Vagina (tissue), 2 donors: ENCODE measurements at places on chromosomes 11 and 22. TPM values are rescaled to one million over a fixed set of nuclear protein-coding genes. Genes with fewer than 3 reads are reported as not detected.

GP1BB gene
- total RNA-seq = 14.5 TPM

LMO2 gene
- 26.5 TPM for total RNA-seq

BTG4 gene
- not detected for total RNA-seq

NRXN2 gene
- total RNA-seq = 16.9 TPM

APOA4 gene
- total RNA-seq = not detected

DNA sequence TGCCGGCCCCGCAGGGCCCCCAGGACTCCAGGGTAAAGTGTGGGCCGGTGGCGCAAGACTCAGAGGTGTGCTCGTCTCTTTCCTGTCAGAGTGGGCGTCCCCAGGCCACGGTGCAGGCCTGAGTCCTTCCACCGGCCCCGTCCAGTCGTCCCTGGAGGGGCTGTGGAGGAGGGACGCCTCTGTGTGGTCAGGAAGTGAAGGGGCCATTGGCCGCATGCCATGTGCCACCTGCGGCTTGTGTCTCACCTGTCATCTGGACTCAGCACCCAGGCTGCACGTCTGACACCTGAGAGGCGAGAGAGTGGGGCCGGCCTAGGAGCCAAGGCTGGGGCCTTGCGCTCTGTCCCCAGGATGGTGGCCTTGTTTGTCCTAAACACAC is 25.2 kb downstream of the MUC6 start:
- H3K36me3 ChIP-seq = peaks cover 51% of the 10 kb centered on the region
- no peaks in the 10 kb centered on the region for H3K4me1 ChIP-seq
- H3K27me3 ChIP-seq = no peaks in the 10 kb centered on the region
- H3K27ac ChIP-seq = no peak overlapping the region
- H3K4me3 ChIP-seq = no peak overlapping the region

- no peaks in the 10 kb centered on the region for H3K4me1 ChIP-seq
- H3K27ac ChIP-seq = no peak overlapping the region
- DNase-seq = no peak
- no peak overlapping the region for H3K4me3 ChIP-seq
These were observed 60.0 kb downstream of the GLYATL1 start for GRCh38 chr11:58999291-58999680.

- H3K4me3 ChIP-seq = no peak overlapping the region
- H3K27me3 ChIP-seq = no peaks in the 10 kb centered on the region
- peaks cover 19% of the 10 kb centered on the region for H3K36me3 ChIP-seq
- peaks cover 6% of the 10 kb centered on the region for H3K4me1 ChIP-seq
- no peak overlapping the region for H3K27ac ChIP-seq
These were observed 15.6 kb downstream of the PGAP2 start for GRCh38 chr11:3823762-3824506.

DNA sequence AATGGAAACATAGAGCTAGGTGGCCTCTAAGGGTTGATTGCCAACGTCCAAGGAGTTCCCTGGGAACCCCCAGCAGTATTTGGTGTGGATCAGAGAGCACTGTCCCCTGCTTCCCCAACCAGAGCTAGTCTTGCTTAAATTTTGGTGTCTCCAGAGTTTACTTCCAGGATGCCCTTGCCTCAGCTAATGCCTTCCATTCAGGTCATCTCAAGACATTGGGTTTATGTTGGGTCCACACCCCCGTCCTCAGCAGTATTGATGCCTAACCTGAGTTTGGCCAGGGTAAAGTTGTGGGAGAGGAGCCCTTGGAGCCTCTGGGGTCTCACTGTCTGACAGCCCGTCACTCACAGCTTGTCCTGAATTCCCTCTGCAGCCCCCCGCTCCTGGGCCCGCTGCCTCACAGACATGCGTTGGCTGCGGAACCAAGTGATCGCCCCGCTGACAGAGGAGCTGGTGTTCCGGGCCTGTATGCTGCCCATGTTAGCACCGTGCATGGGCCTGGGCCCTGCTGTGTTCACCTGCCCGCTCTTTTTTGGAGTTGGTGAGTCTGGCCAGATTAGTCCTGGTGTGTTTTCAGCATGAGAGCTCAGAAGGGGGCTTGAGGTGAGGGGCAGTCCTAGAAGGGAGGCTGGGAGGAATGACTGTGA is 1.4 kb downstream of the RCE1 start:
- H3K36me3 ChIP-seq = no peaks in the 10 kb centered on the region
- H3K27ac ChIP-seq = no peak overlapping the region
- no peak for DNase-seq

- no peak overlapping the region for H3K4me3 ChIP-seq
- no peak for DNase-seq
- H3K27me3 ChIP-seq = no peaks in the 10 kb centered on the region
- no peaks in the 10 kb centered on the region for H3K36me3 ChIP-seq
- H3K27ac ChIP-seq = no peak overlapping the region
- H3K4me1 ChIP-seq = no peaks in the 10 kb centered on the region
These were observed 73.8 kb upstream of the HTATIP2 start for GRCh38 chr11:20289732-20290131.

- no peaks in the 10 kb centered on the region for H3K27me3 ChIP-seq
- H3K4me3 ChIP-seq = no peak overlapping the region
- no peak for DNase-seq
- no peaks in the 10 kb centered on the region for H3K4me1 ChIP-seq
- no peaks in the 10 kb centered on the region for H3K36me3 ChIP-seq
These were observed 82.7 kb downstream of the CADM1 start for GRCh38 chr11:115421352-115421991.
